ENCODE measurements at places on chromosomes 2 and 18.

DNA sequence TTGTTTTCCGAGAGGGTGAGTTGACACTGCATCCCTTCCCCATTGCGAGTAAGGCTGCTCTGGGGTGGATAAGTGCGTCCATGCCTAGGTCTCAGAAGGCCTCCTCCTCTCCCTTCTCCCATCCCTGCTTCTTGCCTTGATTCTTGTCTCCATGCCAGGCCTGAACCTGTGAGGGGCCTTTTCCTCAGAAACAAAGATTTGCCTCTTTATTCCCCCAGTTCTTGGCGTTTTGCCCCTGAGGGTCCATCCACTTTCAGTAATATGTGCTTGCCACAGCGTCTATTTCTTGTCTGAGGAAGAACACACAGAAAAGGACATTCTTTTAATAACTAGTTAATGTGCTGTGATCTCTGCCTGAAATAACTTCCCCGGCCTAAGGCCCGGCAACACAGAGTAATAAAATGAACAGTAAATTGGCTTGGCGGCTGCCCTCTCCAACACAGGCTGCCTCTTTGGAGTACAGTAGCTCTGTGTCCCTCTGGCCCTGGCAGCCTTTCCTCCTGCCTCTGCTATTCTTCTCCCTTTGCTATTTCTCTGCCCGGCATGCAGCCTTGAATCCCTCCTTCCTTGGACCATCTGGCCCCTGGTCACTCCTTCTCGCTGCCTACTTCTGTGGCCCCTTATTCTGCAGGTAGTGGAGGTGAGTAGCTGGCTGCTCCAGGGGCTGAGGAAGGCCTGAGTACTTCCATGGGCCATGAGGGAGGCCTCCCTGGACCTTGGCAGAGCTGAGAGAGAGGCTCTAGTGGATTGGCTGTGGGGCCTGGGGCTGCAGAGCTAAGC is 4.4 kb downstream of the EHD3 start:
- no peak for DNase-seq

DNA sequence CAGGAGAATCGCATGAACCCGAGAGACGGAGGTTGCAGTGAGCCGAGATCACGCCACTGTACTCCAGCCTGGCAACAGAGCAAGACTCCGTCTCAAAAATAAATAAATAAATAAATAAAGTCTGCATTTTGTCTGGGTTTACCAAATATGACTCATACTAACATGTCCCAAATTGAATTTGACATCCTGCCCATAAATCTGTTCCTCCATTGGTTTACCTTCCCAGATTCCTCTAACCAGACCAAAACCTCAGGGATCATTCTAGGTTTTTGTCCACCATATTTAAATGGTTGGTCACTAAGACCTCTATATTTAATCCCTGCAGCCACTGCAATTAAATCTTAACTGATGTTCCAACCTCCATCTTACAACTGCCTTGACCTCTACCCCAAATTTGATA is 150.9 kb downstream of the ATAD2B start:
- DNase-seq: no peak

- no peak for DNase-seq
Observed at GRCh38 chr2:106827158-106827557, 58.8 kb downstream of the ST6GAL2 start.

GRCh38 chr2:43764086-43764705 is 9.6 kb upstream of the DYNC2LI1 start:
- DNase-seq: no peak

GRCh38 chr2:5569256-5569655 is 122.9 kb upstream of the SOX11 start:
- no peak for DNase-seq

- no peak for DNase-seq
Observed at GRCh38 chr18:6414723-6415417, at the start of gene L3MBTL4. L3MBTL4 (minus strand) TSS chr18:6414911; CDS start chr18:6311625, 103,286 bp downstream.

DNA sequence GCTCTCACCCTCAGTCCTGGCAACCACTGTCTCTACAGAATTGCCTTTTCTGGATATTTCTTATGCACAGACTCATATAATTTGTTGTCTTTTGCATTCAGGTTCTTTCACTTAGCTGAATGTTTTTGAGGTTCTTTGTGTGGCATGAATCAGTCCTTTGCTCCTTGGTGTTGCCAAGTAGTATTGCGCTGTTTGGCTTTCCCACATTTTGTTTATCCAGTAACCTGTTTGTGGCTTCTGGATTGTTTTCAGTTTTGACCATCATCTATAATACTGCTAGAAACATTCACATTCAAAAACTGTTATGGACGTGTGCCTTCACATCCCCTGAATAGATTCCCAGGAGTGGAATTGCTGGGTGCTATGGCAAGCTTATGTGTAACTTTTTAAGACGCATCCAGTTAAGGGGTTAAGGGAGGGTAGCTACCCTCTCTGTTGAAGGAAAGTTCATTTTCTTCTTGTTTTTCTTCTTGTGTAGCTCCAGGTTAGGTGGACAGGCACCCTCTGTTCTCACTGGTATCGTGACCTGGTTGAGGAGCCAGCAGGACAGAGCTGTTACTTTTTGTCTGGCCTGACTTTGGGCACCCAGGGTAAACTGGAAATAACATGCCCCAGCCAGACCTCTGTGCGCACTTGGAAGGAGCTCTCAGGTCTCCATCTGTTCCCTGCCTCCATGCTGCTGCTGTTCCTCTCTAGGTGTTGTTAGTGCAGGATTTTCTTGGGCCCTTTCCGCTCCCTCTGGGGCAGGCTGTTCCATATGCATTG is 29.6 kb downstream of the ARHGAP25 start:
- DNase-seq: no peak

DNA sequence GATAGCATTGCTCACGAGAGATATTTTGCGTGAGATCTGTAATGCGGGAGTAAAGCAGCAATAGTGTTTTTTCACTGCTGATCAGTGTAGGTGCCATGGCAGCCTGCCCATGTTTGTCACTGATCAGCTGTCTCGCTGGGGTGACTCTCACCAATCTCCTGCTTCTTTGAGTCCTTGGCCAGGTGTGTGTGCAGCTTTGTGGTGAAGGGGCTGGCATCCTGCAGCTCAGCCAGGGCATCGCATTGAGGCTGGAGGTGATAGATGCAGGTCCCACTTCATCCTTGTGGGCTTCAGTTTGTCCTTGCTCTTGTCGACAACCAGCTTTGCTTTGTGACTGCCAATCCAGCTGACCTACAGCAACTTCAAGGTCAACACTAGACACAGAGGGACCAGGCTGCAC is 258.3 kb upstream of the CXCR4 start:
- no peak for DNase-seq

DNA sequence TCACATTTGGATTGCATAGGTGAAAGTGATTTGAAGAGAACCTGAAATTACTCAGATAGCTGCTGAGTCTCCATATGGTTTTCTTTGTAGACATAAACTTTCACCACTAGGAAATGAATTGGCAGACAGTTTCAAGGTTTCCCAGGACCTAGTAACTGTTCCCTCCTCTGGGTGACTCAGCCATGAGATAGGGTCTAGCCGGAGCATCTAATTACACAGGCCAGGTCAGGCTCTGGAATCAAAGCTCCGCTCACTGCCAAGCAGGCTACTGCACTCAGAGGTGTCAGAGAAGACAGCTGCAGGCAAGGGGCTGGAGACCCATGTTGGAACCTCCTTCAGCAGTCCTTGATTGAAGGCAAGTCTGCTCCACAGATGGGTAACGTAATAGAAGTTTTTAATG is 429.2 kb downstream of the TNS1 start:
- no peak for DNase-seq

DNA sequence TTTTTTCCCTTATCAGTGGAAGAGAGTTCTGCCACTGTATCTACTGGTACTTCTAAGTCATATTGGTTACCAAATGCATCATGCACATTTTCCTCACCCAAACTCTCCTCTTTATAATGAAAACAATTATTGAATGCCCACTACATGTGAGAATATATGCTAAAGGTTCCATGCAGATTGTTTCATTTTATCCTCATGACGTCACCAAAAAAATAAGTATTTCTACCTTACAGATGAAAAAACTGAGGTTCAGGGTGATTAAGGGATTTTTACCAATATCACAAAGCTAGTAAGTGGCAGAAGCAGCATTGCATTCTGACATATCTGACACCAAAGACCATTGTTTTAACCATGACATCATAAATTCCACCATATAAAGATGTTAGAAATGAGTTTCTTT is 51.9 kb upstream of the ZEB2 start:
- no peak for DNase-seq

DNA sequence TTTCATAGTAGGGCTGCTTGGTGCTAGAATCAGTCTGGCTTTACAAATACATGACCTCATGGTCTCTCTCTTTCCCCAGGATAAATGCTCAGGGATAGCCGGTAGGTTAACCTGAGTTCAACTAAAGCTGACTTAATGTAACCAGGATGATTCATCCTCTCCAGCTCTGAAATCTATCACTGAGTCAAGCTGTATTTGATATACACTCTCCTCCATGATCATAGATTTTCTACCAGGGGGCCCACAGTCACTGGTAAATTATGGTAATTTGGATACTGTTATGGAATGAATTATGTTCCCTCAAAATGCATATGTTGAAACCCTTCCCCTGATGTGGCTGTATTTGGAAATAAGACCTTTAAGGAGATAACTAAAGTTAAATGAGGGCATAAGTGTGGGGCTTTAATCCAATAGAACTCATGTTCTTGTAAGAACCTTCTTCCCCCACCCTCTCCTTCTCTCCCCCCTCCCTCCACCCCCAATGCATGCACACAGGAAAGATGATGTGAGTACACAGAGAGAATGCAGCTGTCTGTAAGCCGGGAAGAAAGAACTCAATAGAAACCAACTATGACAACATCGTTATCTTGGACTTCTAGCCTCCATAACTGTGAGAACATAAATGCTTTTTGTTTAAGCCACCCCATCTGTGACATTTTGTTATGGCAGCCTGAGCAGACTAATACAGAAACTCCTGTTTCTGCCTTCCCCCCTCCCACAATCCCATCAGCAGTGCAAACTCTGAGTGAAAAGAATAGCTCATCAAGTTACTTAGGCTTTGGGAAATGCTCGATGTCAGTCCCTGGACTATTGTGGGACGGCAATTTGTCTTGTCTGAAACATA is 134.9 kb upstream of the KYNU start:
- no peak for DNase-seq

- DNase-seq: no peak
Observed at GRCh38 chr2:226687641-226688253, 111.9 kb downstream of the IRS1 start.

GRCh38 chr2:122307763-122308162 is 552.3 kb downstream of the TSN start:
- no peak for DNase-seq

DNA sequence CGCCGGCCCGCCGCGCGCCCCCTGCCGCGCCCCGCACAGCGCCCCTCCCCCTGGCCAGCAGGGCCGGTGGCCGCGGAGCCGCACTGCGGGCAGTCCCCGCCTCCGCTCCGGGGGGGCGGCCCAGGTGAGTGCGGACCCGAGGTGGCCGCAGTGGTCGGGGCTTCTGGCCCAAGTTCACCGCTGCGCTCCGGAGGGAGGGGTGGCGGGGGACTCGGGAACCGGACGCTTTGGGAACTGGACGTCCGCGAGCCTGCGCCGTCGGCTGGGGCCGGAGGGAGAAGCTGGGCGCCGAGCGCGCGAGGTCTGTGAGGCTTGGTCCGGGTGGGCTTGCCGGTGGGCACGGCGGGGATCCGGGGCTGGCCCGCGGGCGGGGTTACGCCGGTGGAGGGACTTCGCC is 591 bp upstream of the LDLRAD4 start:
- no peak for DNase-seq

- no peak for DNase-seq
Observed at GRCh38 chr2:20955277-20956026, 88.4 kb downstream of the APOB start.

GRCh38 chr2:28155627-28156026 is 237.0 kb upstream of the FOSL2 start:
- no peak for DNase-seq

DNA sequence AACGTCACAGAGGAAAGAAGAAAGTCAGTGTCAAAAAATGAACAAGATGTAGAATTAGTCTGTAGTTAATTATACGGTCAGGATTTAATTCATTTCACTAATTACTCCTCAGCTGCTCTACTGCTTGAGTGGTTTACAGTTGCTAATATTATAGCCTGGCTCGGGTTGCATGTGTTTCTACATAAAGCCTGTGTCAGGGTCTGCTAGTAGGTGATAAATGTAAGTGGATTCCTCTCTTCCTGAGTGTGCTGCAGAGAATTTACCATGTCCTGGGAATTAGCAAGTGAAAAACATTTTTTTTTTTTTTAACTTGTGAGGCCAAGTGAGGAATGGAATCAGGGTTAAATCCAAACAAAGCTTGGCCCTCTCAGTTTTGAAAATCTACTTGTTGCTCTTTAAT is 622.6 kb downstream of the EPHA4 start:
- no peak for DNase-seq

- no peak for DNase-seq
Observed at GRCh38 chr2:169507698-169508097, 1.8 kb upstream of the KLHL41 start.

- DNase-seq: no peak
Observed at GRCh38 chr18:35481960-35482366, 15.8 kb downstream of the INO80C start.

- DNase-seq: no peak
Observed at GRCh38 chr2:172083628-172084394, 1.5 kb upstream of the DLX1 start.

- DNase-seq: no peak
Observed at GRCh38 chr2:133721118-133721517, 152.9 kb upstream of the NCKAP5 start.

DNA sequence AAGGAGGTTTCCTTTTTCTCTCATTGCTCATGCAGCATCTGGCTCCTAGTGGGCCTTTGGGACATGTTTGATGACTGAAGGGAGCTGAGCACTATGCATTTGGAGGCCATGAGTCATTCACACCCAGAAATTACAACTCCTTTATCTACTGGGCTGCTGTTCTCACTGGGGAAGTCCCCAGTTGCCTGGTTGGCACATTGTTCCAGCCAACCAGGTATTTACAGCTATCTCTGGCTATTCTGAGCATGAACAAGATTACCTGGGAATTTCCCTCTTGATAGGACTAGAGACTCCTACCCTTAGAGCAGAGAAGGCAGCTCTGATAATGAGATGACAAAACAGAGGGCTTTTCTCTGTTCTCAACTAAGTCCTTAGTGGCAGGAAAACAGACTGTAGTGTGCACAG is 206.5 kb downstream of the SETBP1 start:
- no peak for DNase-seq

DNA sequence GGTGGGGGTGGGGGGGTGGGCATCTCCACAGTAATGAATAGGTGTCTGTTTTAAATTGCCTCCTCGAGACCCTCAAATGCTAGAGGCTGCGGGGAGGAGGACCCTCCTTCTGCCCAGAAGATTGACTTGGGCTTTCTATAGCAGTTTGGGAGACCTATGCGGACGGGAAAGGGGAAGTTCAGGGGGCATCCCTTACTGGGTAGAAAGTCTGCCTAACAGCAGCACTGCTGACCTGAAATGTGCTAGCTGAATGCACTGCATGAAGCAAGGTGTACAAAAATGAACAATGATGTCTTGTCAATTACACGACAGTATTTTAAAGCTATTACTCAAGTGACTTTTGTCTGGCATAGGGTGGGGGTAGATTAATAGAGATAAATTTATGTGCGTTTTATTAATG is 2.5 kb downstream of the DCC start:
- DNase-seq: no peak
